ENCODE measurements at places on chromosomes 16 and 17. TPM values are rescaled to one million over a fixed set of nuclear protein-coding genes. Genes with fewer than 3 reads are reported as not detected.

NKD1 gene
- total RNA-seq = 2.8 TPM

C1QL1 gene
- total RNA-seq = not detected

GP1BA gene
- total RNA-seq = 22.9 TPM

CES3 gene
- total RNA-seq = 1.3 TPM

OR4D1 gene
- 1.0 TPM for total RNA-seq

RSPRY1 gene
- 23.8 TPM for total RNA-seq

PRCD gene
- total RNA-seq = not detected

GSG1L gene
- not detected for total RNA-seq

ADAM11 gene
- 0.40 TPM for total RNA-seq

HOXB7 gene
- 0.82 TPM for total RNA-seq

MYO15B gene
- 69.3 TPM for total RNA-seq

- peaks cover 76% of the 10 kb centered on the region for H3K4me1 ChIP-seq
- H3K27me3 ChIP-seq = no peaks in the 10 kb centered on the region
- H3K4me3 ChIP-seq = peak overlapping the region; percentile 84
Measured at GRCh38 chr16:89407282-89407924, 83.0 kb downstream of the ANKRD11 start.

DNA sequence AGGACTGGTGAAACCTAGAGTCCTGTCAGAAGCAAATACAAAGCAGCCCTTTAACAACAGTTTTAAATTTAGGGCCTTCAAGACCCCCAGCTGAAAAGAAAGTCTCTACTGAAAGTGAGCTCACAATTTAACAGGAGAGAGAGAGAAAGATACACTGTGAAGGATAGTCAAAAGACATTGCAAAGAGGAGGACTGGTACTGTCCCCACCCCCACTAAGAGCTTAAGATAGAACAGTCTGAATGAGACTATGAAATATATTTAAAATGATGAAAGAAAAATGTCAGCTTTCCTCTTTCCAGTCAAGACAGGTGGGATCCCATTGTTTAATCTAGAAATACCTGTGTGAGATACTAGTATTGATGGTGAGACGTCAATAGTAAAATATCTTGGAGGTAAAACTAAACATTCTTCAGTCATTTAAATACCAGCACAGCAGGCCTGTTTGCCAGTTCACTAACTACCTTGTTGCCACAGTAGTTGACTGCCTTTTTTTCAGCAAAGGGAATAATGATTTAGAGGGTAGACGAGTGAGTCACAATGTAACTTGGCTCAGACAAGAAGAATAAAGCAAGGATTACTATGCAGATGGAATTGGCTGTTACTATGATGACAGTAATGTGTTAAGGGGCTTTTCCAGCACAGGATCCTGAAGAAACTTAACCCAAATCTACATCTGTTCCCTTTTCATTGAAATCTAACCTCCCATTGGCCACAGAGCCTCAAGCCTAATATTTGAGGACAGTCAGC lies 47.2 kb upstream of the RASL10B start:
- H3K27ac ChIP-seq = peak overlapping the region; percentile 41
- H3K27me3 ChIP-seq = no peaks in the 10 kb centered on the region
- H3K4me1 ChIP-seq = peaks cover 7% of the 10 kb centered on the region
- no peak overlapping the region for H3K4me3 ChIP-seq

GRCh38 chr17:81635973-81636504 lies 873 bp downstream of the NPLOC4 start:
- peak overlapping the region; percentile 95 for H3K27ac ChIP-seq
- H3K27me3 ChIP-seq = no peaks in the 10 kb centered on the region
- H3K36me3 ChIP-seq = no peaks in the 10 kb centered on the region
- no peak for DNase-seq
- H3K4me3 ChIP-seq = peak overlapping the region; percentile 95
- H3K4me1 ChIP-seq = peaks cover 12% of the 10 kb centered on the region

DNA sequence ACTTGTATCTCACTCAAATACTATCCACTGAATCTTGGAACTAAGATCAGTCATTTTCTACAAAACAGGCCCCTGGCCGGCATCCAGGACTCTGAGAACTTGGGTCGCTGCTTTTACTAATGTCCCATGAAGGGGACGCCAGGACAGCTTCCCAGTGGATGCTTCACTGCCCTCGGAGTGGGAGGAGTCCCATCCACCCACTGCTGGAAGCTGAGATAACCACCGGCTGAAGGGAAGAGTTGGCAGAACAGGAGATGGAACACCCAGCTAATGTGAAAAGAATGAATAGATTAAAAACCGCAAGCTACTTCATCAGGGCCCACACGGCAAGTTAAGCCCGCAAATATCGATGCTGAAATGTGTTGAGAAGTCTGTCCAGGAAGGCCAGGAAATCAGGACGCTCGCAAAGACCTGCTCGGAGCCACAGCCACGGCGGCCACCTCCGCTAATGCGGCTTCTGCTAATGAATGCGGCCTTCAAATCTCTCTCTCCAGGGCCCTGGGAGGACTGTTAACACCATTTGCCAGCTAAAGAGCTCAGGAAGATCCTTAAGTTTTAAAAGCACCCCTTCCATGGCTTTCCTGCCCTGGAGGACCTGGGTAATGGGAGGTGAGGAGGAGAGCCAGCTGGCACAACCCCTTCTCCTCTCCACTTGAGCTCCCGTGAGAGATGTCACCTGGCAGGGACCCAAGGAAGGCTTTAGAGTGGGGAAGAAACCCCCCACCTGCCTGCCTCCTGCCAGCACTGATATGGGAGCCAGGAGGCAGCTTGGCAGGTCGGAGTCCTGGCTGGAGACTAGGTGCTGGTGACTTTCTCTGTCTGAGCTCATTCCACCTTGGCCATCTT lies 226.6 kb upstream of the RPL38 start:
- H3K27ac ChIP-seq = peak overlapping the region; percentile 70
- peaks cover 4% of the 10 kb centered on the region for H3K36me3 ChIP-seq
- H3K4me3 ChIP-seq = no peak overlapping the region
- H3K27me3 ChIP-seq = peaks cover 77% of the 10 kb centered on the region
- H3K4me1 ChIP-seq = peaks cover 7% of the 10 kb centered on the region

DNA sequence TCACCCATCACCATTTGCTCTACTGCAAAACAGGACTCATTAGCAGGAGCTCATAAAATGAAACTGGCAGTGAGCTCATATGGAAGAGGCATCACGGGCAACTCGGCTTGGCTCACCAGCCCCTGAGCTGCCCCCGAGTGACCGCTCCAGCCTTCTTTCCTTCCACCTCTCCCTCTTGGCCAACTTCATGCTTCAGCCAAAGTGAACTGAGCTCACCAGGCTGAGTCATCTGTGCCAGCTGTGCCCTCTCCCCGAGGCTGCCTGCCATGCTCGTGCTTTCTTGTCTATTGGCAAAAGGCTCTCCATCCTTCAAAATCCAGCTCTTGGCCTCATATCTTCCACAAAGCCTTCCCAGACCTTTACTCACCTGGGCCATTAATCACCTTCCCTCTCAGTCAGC lies 391.4 kb downstream of the WWOX start:
- no peak overlapping the region for H3K4me3 ChIP-seq
- H3K36me3 ChIP-seq = peaks cover 3% of the 10 kb centered on the region
- DNase-seq = no peak
- peaks cover 5% of the 10 kb centered on the region for H3K4me1 ChIP-seq
- no peak overlapping the region for H3K27ac ChIP-seq
- no peaks in the 10 kb centered on the region for H3K27me3 ChIP-seq

DNA sequence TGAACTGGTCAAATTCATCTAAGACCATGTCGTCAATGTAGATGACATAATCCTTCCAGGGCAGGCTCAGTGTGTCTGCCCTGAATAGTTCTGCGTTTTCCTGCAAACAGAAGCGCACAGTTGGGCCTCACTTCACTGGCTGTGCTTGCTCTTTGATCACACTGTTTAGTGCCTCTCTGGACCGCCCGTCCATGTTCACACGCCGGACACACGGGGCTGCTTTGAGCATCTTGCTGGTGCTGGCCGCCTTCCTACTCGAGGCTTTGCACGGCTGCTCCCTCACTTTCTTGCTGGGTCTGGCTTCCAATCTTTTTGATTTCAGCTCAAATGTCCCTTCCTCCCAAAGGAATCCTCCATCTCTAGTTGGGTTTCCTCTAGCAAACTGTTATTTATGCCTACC lies 37.4 kb downstream of the DNAH17 start:
- DNase-seq = no peak
- no peaks in the 10 kb centered on the region for H3K27me3 ChIP-seq
- H3K36me3 ChIP-seq = no peaks in the 10 kb centered on the region
- H3K4me1 ChIP-seq = peaks cover 26% of the 10 kb centered on the region
- H3K4me3 ChIP-seq = no peak overlapping the region

DNA sequence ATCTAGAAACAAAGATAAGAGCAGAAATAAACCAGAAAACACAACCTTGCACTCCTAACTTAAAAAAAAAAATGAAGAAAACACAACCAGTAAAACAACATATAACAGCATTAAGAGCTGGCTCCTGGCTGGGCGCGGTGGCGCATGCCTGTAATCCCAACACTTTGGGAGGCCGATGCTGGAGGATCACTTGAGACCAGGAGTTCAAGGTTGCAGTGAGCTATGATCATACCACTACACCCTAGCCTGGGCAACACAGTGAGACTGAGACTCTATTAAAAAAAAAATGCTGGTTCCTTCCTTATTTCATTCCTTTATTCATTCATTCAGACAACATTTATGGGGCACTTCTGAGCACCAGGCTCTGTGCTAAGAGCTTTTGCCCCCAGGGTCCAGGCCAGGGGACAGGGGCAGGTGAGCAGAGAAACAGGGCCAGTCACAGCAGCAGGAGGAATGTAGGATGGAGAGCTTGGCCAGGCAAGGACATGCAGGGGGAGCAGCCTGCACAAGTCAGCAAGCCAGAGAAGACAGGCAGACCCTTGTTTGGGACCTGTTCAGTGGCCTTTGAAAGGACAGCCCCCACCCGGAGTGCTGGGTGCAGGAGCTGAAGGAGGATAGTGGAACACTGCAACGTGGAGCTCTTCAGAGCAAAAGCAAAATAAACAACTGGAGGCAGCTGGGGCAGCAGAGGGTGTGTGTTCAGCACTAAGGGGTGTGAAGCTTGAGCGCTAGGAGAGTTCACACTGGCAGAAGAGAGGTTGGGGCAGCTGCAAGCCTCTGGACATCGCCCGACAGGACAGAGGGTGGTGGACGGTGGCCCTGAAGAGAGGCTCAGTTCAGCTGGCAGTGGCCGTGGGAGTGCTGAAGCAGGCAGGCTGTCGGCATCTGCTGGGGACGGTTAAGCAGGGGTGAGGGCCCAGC lies 2.6 kb downstream of the STH start:
- DNase-seq = no peak
- H3K4me1 ChIP-seq = peaks cover 6% of the 10 kb centered on the region
- no peak overlapping the region for H3K27ac ChIP-seq
- H3K36me3 ChIP-seq = no peaks in the 10 kb centered on the region
- no peaks in the 10 kb centered on the region for H3K27me3 ChIP-seq

- H3K27me3 ChIP-seq = no peaks in the 10 kb centered on the region
- H3K4me3 ChIP-seq = no peak overlapping the region
- no peak for DNase-seq
Measured at GRCh38 chr17:56231252-56231651, 78.0 kb downstream of the ANKFN1 start.

DNA sequence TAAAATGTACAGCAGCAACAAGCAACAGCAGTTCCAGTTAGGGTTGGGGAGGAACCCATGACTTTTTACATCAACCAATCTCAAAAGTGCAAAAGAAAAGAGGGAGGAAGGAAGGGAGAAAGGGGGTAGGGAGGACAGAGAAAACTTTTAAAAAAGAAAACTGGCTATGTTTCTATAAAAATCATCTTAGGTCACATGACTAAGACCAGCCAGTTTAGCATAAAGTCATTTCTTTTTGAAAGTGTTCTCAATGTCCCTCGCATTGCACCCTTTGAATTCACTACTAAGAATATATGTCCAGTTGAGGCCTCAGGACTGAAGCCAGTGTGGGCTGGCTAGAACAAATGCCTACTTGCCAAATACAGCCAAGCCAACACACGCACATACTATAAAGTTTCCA lies 28.9 kb downstream of the DCUN1D3 start:
- H3K27me3 ChIP-seq = no peaks in the 10 kb centered on the region
- no peaks in the 10 kb centered on the region for H3K36me3 ChIP-seq
- H3K4me1 ChIP-seq = peaks cover 39% of the 10 kb centered on the region
- H3K4me3 ChIP-seq = no peak overlapping the region
- no peak overlapping the region for H3K27ac ChIP-seq

DNA sequence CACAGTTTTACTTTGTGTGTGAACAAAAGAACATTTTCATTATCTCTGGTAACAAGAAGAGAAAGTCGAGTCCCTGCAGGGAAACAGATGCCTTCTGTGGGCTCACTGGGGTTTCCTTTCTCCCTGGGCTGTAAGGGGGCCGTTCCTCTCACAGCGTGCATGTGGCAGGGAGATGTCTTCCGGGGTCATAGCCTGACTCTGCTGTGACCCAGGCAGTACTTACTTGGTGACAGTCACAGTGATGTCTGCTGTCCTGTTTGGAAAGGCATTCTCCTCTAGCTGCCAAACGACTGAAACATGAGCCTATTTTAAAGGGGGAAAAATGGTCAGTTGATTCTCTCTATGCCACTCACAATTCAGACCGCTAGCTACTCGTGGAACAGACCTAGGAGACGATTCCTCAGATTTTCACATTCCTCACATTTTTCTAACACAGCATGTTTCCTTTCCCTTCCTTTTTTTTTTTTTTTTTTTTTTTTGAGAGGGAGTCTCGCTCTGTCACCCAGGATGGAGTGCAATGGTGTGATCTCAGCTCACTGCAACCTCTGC lies 7.3 kb downstream of the HASPIN start:
- DNase-seq = no peak
- no peaks in the 10 kb centered on the region for H3K36me3 ChIP-seq
- no peak overlapping the region for H3K4me3 ChIP-seq
- H3K27ac ChIP-seq = no peak overlapping the region
- no peaks in the 10 kb centered on the region for H3K4me1 ChIP-seq
- H3K27me3 ChIP-seq = no peaks in the 10 kb centered on the region

GRCh38 chr17:60782742-60783141 lies 105.1 kb downstream of the BCAS3 start:
- H3K4me1 ChIP-seq = peaks cover 7% of the 10 kb centered on the region
- DNase-seq = no peak
- H3K27me3 ChIP-seq = no peaks in the 10 kb centered on the region

DNA sequence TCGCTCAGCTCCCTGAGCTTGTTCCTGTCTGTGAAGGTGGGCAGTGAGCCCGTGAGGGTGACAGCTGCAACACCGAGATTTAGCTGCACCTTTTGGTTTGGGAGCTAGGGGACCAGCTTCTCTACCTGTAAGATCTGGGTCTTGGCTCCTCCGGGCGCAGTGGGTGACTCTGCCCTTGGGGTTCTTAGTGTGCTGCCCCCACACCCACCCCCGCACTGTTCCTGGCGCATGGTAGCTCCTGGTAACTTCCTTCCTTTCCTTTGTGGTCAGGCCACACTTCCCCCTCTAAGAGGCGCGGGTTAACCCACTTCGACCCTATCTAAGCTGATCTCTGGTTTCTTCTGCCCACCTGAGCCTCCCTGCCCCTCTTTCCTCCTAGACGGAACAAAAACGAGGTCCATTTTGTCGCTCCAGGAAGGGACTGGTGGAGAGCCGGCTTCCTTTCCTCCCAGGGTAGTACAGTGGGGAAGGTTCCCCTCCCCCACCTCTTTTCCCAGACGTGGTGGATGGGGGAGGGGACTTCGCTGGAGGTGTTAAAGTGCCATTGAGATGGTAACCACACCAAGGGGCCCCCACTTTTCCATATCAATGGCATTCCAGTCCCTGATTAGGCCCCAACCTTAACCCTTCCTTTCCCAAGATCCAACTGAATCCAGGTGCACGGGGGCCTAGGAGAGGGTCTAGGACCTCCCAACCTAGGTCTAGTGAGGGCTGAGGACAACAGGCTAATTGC lies 4.6 kb upstream of the CLDN9 start:
- H3K27me3 ChIP-seq = no peaks in the 10 kb centered on the region
- peaks cover 18% of the 10 kb centered on the region for H3K4me1 ChIP-seq
- no peak overlapping the region for H3K27ac ChIP-seq
- H3K4me3 ChIP-seq = peak overlapping the region; percentile 84

Data from T-helper 17 cell (primary cell).